Right lung (tissue), 10 donors: ENCODE measurements at places on chromosomes 2 and 18. TPM values are rescaled to one million over a fixed set of nuclear protein-coding genes. Genes with fewer than 3 reads are reported as not detected.

The EMILIN1 gene
- polyA plus RNA-seq, result 341 TPM

The SP140 gene
- 2.6 TPM for polyA plus RNA-seq

The IL1RL1 gene
- polyA plus RNA-seq, result 0.14 TPM

The ERMN gene
- polyA plus RNA-seq, result 0.77 TPM

The CDK15 gene
- 0.26 TPM for polyA plus RNA-seq

The ZNF532 gene
- polyA plus RNA-seq, result 106 TPM

The GCKR gene
- polyA plus RNA-seq, result 1.2 TPM

The BOLL gene
- not detected for polyA plus RNA-seq

The PTRHD1 gene
- 57.6 TPM for polyA plus RNA-seq

The EPHA4 gene
- 18.6 TPM for polyA plus RNA-seq

The FNDC4 gene
- polyA plus RNA-seq, result 14.5 TPM

The PRKAG3 gene
- not detected for polyA plus RNA-seq

The GAD1 gene
- 0.93 TPM for polyA plus RNA-seq

- no peak for DNase-seq
These were observed 888.3 kb upstream of the CELF4 start for GRCh38 chr18:38453880-38454279.

DNA sequence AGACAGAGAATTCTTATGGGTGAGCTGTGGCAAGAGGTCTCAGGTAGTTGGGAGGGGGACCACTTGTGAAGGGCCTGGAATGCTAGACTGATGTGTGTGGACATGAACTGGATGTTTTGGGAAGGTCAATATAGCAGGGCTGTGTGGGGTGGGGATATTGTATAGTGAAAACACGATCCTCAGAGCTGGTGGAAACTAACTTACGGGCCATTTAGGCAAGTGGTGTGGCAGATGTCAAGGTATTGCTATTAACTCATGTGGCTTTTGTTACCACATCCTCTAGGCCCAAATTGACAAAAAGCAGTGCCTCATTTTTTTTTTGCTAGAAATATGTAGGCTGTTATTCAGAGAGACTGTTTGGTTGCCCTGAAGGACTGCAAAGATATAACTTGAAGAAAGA lies 8.0 kb upstream of the GALNT1 start:
- DNase-seq, result no peak

- DNase-seq, result no peak
These were observed 869 bp upstream of the THUMPD2 start for GRCh38 chr2:39779927-39780326.

DNA sequence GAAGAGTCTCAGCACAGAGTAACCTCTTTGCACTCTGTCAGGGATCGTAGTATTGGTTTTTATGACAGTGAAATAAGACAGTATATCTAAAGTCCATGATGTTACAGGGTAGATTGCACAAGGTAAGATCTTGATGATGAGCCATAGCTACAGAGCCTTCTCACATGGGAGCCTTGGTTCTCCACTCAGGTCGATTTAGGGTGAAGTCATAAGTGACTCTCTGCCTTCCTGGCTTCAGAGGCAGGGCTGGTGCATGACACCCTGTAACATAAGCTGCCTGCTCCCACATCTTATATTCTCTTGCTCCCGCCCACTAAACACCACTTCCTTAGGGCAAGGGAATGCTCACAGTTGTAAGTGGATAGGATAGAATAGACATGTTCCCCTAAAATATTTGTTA lies 13.3 kb downstream of the DAPL1 start:
- no peak for DNase-seq

DNA sequence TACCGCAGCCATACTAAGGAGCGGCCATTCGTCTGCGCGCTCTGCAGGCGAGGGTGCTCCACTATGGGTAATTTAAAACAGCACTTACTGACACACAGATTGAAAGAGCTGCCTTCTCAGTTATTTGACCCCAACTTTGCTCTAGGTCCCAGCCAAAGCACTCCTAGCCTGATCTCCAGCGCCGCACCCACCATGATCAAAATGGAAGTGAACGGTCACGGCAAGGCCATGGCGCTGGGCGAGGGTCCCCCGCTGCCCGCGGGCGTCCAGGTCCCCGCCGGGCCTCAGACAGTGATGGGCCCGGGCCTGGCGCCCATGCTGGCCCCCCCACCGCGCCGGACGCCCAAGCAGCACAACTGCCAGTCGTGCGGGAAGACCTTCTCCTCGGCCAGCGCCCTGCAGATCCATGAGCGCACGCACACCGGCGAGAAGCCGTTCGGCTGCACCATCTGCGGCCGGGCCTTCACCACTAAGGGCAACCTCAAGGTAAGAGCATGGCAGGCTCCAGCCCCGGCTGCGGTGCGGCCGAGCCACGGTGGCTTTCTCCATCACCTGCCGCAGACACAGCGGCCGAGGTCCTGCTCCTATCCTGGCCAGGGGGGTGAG lies 15.5 kb downstream of the SALL3 start:
- DNase-seq, result no peak

DNA sequence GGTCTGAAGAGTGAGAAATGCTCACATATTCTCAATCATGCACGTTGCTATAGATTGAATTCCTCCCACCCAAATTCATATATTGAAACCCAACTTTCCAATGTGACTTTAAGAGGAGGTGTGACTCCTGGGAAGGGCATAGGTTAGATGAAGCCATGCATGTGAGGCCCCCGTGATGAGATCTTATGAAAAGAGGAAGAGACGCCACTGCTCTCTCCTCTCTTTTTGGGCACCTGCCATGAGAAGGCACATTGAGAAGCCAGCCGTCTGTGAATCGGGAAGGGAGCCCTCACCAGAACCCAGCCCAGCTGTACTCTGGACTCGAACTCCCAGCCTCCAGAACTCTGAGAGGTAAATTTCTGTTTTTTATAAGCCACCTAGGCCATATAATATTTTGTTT lies 842.6 kb upstream of the SALL3 start:
- no peak for DNase-seq

- no peak for DNase-seq
These were observed 6.7 kb downstream of the CRIM1 start for GRCh38 chr2:36362291-36362690.

- DNase-seq, result no peak
These were observed 1.2 kb downstream of the OTX1 start for GRCh38 chr2:63051795-63052333.

DNA sequence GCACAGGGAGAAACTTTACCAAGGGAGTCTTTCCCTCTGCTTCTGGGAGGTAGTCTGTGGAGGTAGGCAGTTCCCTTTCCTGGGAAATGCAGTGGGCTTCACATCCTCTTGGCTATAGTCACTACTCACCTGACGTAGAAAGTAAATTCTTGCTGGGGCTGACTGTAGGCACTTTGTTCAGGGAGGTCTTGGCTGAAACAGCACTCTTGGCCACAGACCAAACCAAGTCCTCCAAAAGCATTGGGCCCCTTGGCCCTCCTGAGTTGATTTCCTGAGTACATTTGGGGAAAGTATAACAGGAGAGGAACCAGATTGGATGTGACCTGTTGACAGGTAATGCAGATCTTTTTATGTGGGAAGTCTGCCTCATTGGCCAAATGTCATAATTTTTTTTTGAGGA lies 108.9 kb downstream of the MGAT5 start:
- DNase-seq, result no peak

GRCh38 chr2:73059106-73059505 lies 12.4 kb downstream of the SFXN5 start:
- DNase-seq, result no peak

DNA sequence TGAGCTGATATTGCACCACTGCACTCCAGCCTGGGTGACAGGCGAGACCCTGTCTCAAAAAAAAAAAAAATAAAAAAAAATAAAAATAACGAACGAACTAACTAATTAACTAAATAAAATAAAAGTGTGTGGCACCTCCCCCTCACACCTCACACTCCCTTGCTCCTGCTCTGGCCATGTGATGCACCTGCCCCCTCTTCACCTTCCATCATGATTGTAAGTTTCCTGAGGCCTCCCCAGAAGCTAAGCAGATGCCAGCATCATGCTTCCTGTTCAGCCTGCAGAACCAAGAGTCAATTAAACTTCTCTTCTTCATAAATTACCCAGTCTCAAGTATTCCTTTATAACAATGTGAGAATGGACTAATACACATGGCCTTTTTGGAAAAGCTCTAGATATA lies 232.1 kb downstream of the TGIF1 start:
- no peak for DNase-seq

DNA sequence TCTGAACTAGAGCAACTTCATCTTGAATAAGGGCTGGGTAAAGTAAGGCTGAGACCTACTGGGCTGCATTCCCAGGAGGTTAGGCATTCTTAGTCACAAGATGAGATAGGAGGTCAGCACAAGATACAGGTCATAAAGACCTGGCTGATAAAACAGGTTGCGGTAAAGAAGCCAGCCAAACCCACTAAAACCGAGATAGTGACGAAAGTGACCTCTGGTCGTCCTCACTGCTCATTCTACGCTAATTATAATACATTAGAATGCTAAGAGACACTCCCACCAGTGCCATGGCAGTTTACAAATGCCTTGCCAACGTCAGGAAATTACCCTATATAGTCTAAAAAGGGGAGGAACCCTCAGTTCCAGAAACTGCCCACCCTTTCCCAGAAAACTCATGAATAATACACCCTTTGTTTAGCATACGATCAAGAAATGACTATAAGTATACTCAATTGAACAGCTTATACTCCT lies 109.1 kb downstream of the FIGN start:
- DNase-seq, result no peak

- DNase-seq, result no peak
These were observed 40.5 kb upstream of the KIDINS220 start for GRCh38 chr2:8877894-8878293.

DNA sequence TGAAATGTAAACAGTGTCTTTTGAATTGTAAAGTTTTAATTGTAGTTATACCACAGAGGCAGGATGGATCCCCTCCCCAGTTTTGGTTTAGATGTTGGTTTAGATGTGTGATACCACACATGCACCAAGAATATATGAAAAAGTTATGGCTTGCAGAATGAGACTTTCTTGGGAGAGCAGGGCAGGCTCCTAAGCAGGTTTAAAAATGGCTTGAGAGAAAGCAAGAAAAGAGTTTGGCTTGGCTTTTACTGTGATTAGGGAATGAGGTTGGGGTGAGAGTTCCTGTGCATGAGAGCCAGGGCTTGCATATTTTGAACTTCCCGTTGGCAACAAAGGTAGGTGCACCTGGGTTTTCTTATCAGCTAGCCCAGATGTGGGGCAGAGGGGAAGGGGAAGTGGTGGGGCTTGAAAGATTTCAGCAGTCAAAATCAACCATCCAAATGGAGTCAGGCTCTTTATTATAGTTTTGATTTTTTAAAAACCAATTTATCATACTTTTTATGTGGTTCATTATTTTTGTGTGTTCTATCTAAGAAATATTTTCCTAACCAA lies 246.9 kb downstream of the MTX2 start:
- no peak for DNase-seq

- DNase-seq, result no peak
These were observed 167.6 kb downstream of the AFF3 start for GRCh38 chr2:99974682-99975375.

DNA sequence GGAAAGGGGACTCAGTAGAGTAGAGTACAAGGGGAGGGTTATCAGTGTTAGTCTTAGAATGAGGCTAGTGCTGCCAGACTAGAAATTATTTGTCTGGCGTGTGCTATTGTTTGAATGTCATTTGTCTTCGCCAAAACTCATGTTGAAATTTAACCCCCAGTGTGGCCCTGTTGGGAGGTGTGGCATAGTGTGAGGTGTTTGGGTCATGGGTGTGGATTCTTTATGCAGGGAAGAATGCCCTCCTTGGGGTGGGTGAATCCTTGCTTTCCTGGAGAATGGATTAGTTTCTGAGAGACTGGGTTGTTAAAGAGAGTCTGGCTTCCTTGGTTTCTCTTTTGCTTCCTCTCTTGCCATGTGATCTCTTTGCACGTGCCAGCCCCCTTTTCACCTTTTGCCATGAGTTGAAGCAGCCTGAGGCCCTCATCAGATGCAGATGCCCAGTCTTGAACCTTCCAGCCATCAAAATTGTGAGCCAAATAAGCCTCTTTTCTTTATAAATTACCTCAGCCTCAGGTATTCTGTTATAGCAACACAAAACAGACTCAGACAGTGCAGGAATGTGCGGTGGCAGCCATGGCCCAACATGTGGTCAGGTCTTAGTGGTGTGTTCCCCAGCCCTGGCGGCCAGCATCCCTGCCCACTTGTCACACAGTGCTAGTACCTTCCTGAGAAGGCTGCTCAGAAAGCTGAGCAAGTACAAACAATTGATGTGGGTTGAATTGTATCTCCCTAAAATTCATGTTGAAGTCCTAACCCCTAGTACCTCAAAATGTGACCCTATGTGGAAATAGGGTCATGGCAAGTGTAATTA lies 48.4 kb upstream of the NAB1 start:
- no peak for DNase-seq

DNA sequence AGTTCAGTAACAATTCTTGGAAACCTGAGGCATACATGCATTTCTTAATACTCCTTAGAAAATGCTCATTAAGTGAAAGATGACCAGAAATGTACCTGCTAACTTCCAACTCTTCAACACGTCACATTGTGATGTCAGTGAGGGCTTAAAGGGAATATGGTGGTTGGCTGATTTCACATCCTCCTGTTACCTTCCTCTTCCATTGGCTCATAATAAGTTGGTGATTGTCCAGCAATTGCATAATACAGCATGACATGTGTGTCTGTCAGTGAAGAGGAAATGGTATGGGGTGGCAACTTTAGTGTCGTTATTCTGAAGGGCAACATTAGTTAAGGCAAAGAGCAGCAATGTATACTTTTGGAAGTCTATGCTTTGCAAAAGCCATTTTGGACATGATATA lies 26.0 kb downstream of the PLEK start:
- no peak for DNase-seq

DNA sequence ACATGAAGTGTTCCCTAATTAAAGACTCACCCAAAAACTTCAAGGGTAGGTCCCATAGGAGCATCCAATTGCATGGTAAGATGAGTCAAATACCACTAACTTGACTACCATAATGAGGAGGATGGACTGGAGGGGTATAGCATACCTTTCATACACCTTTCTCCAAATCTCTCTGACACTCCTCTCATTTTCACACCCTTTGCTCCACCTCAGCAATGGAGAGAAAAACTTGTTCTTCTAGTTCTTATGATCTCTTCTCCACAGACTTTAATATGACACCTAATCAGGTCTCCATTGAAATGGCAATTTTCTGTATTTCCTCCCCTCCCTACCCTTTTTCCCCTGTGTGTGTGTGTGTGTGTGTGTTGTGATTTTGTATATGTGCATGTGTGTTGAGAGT lies 41.1 kb upstream of the MAP2 start:
- DNase-seq, result no peak

- no peak for DNase-seq
These were observed 20.8 kb downstream of the PXDN start for GRCh38 chr2:1723397-1724042.

- DNase-seq, result no peak
These were observed 48.1 kb downstream of the HS1BP3 start for GRCh38 chr2:20602803-20603202.

- DNase-seq, result no peak
These were observed 6.2 kb downstream of the ODC1 start for GRCh38 chr2:10441948-10442347.
